ENCODE measurements at places on chromosomes 5 and 9.

DNA sequence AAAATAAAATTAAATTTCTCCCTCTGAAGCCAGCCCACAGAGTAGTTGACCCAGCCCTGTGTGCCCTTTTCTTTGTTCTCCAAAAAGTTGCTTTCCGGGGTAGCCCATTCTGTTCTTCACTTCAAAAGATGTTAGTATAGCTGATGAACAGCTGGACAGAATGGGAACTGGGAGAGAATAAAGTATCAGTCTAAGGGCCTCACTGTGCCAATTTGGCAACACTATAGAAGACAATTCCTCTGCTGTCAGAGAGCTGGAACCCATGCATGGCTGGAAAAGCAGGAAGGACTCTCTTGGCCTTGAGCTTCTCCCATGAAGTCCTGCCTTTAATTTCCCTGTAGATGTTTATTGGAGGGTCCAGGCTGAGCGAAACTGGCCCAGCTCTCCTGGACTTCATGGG lies 11.0 kb upstream of the TNFSF8 start:
- H3K36me3 ChIP-seq = no peaks in the 10 kb centered on the region
- no peak for DNase-seq
- no peak overlapping the region for H3K27ac ChIP-seq
- H3K4me1 ChIP-seq = peaks cover 11% of the 10 kb centered on the region
- H3K27me3 ChIP-seq = no peaks in the 10 kb centered on the region

DNA sequence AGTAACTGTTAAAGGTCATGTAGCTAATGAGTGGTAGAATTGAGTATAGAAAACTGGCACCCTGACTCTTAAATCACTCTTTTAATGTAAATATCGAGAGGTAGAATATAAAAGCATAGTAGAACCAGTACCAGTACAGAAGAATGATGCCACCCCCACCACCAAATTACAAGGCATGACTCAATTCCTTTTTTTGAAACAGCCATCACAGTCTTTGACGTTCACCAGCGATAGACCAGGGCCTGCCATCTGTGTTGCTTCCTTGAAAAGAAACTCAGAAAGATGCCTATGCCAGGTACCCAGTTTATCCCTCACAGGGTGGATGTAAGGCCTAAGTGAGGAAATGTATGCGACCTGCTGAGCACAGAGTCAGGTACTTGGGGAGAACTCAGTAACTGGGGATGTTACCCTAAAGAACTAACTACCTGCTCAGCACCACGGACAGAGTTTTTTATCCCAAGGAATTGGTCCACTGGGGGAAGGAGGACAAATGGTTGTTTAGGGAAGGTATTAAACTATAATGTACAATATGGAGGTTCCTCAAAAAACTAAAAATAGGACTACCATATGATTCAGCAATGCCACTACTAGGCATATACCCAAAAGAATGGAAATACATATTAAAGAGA lies 116.5 kb downstream of the BRINP1 start:
- no peak overlapping the region for H3K4me3 ChIP-seq
- no peaks in the 10 kb centered on the region for H3K27me3 ChIP-seq
- H3K36me3 ChIP-seq = no peaks in the 10 kb centered on the region
- H3K4me1 ChIP-seq = no peaks in the 10 kb centered on the region

- peaks cover 15% of the 10 kb centered on the region for H3K27me3 ChIP-seq
- no peak overlapping the region for H3K4me3 ChIP-seq
- peak; percentile 23 for DNase-seq
- H3K4me1 ChIP-seq = no peaks in the 10 kb centered on the region
Measured at GRCh38 chr5:134436523-134437339, 25.1 kb upstream of the CDKN2AIPNL start.

DNA sequence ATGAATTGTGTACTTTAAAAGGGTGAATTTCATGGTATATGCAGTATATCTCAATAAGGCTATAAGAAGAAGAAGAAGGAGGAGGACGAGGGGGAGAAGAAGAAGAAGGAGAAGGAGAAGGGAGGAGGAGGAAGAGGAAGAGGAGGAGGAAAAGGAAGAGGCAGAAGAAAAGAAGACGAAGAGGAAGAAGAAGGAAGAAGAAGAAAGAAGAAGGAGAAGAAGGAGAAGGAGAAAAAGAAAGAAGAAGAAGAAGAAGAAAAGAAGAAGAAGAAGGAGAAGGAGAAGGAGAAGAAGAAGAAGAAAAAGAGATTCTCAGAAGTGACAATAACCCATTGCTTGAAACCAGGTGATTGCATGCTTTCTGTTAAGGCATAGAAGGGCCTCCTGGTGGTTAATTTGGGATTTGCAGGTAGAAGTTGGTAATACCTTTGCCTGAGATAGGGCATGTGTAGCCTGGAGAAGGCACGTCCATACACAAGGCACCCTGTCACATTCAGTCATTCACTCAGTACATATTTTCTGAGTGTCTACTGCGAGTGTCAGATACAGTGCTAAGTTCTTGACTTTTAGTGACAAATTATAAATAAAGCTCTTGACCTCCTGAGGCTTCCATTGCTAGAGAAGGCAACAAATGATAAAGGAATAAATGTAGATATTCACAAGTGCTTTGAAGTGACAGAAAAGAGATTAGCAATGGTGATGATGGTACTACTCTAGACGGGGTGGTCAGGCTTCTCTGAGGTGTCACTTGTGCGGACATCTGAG lies 231.3 kb downstream of the NPR3 start:
- DNase-seq = no peak
- no peaks in the 10 kb centered on the region for H3K27me3 ChIP-seq
- no peak overlapping the region for H3K27ac ChIP-seq
- H3K4me1 ChIP-seq = no peaks in the 10 kb centered on the region
- H3K4me3 ChIP-seq = no peak overlapping the region

GRCh38 chr5:62982348-62982747 lies 403.7 kb downstream of the LRRC70 start:
- no peaks in the 10 kb centered on the region for H3K36me3 ChIP-seq
- H3K27me3 ChIP-seq = no peaks in the 10 kb centered on the region
- no peak overlapping the region for H3K27ac ChIP-seq
- no peak for DNase-seq
- no peak overlapping the region for H3K4me3 ChIP-seq

DNA sequence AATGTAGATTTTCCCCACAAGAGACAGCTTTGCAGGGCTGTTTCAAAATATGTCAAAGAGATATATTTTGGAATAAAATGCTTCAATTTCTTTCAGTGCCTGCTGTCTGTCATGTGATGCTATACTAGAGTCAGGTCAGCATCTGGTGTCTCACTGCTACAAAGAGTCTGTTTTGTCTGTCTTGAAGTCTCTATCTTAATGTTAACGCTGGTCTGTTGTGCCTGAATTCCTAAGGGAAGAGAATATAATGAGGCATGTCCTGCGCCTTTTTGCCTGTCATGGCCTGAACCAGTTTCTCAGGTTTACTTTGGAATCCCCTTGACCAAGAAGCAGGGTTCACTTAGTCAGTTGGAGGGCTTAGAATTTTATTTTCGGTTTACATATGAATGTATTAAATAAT lies 176.4 kb downstream of the PDZD2 start:
- no peaks in the 10 kb centered on the region for H3K4me1 ChIP-seq
- H3K27ac ChIP-seq = no peak overlapping the region
- no peak overlapping the region for H3K4me3 ChIP-seq

GRCh38 chr5:31663519-31663918 lies 24.6 kb downstream of the PDZD2 start:
- no peak overlapping the region for H3K27ac ChIP-seq
- no peaks in the 10 kb centered on the region for H3K36me3 ChIP-seq
- no peaks in the 10 kb centered on the region for H3K4me1 ChIP-seq
- H3K27me3 ChIP-seq = peaks cover 29% of the 10 kb centered on the region
- DNase-seq = no peak
- no peak overlapping the region for H3K4me3 ChIP-seq

- no peak overlapping the region for H3K27ac ChIP-seq
- DNase-seq = no peak
- peak overlapping the region; percentile 17 for H3K4me3 ChIP-seq
Measured at GRCh38 chr9:134028076-134028475, 2.8 kb downstream of the BRD3OS start.

DNA sequence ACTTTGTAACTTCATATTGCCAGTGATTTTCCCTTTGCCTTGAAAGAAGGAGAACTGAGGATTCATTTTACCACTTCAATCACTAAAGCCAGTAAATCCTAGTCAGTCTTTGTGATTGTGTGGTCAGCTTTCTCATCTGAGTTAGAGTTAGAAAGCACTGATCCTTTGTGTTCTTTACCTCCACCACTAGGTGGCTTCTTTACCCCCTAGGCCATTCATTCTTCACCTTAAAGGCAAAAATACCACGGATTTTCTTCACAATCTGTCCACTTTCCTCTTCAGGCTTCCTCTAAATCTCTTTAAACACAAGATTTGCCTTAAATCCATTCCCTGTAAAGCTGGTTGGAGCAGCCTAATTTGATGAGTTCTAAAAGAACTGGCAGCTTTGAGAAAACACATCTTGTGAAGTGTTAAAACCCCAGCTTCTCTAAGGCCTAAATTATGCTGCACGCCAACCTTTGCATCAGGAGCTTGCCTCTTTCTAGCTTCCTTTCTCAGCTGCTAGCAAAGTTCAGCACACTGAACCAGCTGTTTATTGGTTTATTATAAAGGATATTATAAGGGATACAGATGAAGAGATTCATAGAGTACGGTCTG lies 20.4 kb downstream of the BDP1 start:
- no peak for DNase-seq
- H3K4me3 ChIP-seq = no peak overlapping the region
- H3K27me3 ChIP-seq = no peaks in the 10 kb centered on the region
- H3K4me1 ChIP-seq = no peaks in the 10 kb centered on the region
- peaks cover 57% of the 10 kb centered on the region for H3K36me3 ChIP-seq

DNA sequence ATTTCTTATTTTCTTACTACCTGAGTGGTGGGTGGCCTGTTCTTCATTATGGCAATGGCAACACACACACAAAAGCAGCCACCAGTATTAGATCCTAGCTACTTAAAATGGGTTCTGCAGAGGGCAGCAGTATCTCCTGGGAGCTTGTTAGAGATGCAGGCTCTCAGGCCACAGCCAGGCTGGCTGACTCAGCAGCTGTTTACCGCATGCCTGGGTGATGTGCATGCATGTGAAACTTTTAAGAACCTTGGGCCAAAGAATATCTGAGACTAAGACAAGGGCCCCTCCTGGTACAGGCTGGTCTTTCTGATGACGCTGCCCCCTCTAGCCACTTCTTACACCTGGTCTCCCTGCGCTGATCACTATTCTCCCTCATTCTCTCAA lies 399.0 kb downstream of the MED10 start:
- H3K36me3 ChIP-seq = peaks cover 2% of the 10 kb centered on the region
- H3K27ac ChIP-seq = no peak overlapping the region
- H3K4me3 ChIP-seq = no peak overlapping the region
- H3K4me1 ChIP-seq = no peaks in the 10 kb centered on the region
- no peak for DNase-seq

DNA sequence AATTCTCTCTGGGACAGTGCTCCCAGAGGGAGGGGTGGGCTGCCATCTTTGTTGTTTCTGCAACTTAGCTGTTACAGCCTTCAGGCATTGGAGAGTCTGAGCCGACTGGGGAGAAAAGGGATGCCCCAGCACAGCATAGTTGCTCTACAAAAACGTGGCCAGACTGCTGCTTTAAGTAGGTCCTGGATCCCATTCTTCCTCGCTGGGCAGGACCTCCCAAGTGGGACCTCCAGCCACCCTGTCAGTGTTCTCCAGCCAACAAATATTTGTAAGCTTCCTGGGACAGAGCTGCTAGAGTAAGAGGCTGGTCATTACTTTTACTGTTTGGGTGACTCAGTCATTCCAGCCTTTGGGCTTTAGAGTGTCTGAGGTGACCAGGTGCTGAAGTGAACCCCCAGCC lies 292.7 kb upstream of the NREP start:
- H3K36me3 ChIP-seq = no peaks in the 10 kb centered on the region
- H3K27ac ChIP-seq = no peak overlapping the region
- no peak overlapping the region for H3K4me3 ChIP-seq
- peaks cover 19% of the 10 kb centered on the region for H3K27me3 ChIP-seq
- no peak for DNase-seq

GRCh38 chr5:39116344-39117170 lies 42.4 kb upstream of the RICTOR start:
- no peak for DNase-seq
- no peak overlapping the region for H3K4me3 ChIP-seq
- H3K27ac ChIP-seq = peak overlapping the region; percentile 61
- H3K27me3 ChIP-seq = no peaks in the 10 kb centered on the region
- peaks cover 16% of the 10 kb centered on the region for H3K4me1 ChIP-seq

GRCh38 chr5:80219391-80219790 lies 36.5 kb downstream of the SERINC5 start:
- peak overlapping the region; percentile 80 for H3K4me3 ChIP-seq
- H3K36me3 ChIP-seq = peaks cover 10% of the 10 kb centered on the region
- peaks cover 54% of the 10 kb centered on the region for H3K4me1 ChIP-seq
- no peaks in the 10 kb centered on the region for H3K27me3 ChIP-seq

GRCh38 chr5:143922718-143923117 lies 110.8 kb downstream of the HMHB1 start:
- H3K36me3 ChIP-seq = no peaks in the 10 kb centered on the region
- H3K4me1 ChIP-seq = no peaks in the 10 kb centered on the region
- no peak for DNase-seq

GRCh38 chr5:160173-160510 lies 31.2 kb upstream of the LRRC14B start:
- H3K27me3 ChIP-seq = peaks cover 60% of the 10 kb centered on the region
- peaks cover 1% of the 10 kb centered on the region for H3K36me3 ChIP-seq
- peaks cover 5% of the 10 kb centered on the region for H3K4me1 ChIP-seq
- H3K27ac ChIP-seq = peak overlapping the region; percentile 80

DNA sequence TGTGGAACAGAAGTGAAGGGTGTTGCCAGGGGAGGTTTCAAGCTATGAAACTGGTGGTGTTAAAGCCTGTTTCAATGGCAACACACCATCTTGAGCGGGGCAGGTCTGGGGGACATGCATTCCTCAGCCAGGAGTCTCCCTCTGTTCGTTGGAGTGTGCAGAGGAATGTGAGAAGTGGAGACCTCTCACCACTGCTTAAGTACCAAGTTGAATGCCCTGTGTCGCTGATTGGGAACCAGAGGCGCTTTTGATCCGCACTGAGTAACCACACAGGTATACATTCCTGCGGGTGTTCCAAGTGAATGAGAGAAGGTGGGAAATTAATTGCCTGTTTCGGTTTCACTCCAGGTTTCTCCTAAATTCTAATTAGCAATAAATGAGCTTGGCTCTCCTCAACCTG lies 99.4 kb downstream of the LIX1 start:
- no peak overlapping the region for H3K4me3 ChIP-seq
- H3K27me3 ChIP-seq = no peaks in the 10 kb centered on the region
- DNase-seq = no peak
- H3K27ac ChIP-seq = no peak overlapping the region

DNA sequence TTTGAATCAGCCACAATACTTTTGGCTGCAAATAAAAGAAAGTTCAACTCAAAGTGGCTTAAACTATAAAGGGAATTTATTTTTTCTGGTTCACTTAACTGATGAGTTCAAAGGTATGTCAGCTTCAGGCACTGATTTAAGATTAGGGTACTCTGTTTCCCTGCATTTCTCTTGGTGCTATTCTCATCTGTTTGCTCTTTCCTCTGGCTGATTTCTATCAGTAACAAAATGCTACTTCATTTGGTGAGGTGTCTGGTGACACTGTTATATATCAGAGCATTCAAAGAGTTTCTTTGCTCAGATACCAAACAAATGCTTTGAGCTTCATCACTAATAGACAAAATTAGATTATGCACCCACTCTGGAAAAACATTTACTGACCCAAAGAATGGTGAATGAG lies 65.9 kb upstream of the HTR4 start:
- no peak overlapping the region for H3K27ac ChIP-seq
- no peak for DNase-seq
- H3K4me1 ChIP-seq = no peaks in the 10 kb centered on the region
- H3K27me3 ChIP-seq = peaks cover 53% of the 10 kb centered on the region
- H3K4me3 ChIP-seq = no peak overlapping the region
- no peaks in the 10 kb centered on the region for H3K36me3 ChIP-seq

GRCh38 chr5:37120270-37120669 lies 128.9 kb downstream of the CPLANE1 start:
- H3K4me3 ChIP-seq = no peak overlapping the region
- H3K27me3 ChIP-seq = no peaks in the 10 kb centered on the region
- H3K4me1 ChIP-seq = no peaks in the 10 kb centered on the region
- no peak overlapping the region for H3K27ac ChIP-seq
- no peak for DNase-seq

Measured in central memory CD8-positive, alpha-beta T cell (primary cell).